ENCODE measurements at places on chromosomes 13 and 19.

- DNase-seq, result no peak
Measured at GRCh38 chr13:20192158-20192835, 441 bp downstream of the GJB2 start.

GRCh38 chr13:50589651-50590054, 253.8 kb downstream of the DLEU7 start:
- no peak for DNase-seq

DNA sequence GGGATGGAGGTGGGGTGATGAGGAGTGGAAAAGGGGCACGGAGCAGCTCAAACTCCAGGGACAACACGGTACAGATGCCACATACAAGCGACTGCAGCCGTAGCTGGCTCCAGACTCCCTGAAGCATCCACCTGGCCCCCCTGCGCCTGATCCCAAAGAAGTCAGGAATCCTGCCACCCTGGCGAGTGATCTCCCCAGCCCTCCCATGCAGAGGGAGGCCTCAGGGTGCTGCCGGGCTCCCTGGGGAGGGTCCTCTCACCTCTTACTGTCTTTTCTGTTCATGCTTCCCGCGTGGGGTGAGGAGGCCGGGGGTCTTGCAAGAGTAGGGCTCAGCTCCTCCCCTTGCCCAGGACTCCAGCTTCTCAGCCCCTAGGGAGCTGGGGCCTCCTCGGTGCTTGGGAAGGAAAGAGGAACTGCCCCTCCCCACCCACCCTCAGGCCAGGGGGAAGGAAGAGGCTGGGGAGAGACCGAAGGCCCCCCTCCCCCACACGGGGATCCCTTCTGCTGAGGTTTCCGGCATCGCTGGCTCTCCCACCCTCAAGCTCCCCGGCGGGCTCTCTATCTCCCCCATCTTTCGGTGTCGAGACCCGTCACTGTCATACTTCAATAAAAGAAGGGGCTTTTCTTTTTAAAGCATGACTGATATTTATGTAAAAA, at the start of gene RASGRP4:
RASGRP4 (minus strand) TSS at position 410 of the 657 bp plus-strand sequence; CDS start at position 282, 128 bp downstream.
- DNase-seq, result peak; percentile 38

DNA sequence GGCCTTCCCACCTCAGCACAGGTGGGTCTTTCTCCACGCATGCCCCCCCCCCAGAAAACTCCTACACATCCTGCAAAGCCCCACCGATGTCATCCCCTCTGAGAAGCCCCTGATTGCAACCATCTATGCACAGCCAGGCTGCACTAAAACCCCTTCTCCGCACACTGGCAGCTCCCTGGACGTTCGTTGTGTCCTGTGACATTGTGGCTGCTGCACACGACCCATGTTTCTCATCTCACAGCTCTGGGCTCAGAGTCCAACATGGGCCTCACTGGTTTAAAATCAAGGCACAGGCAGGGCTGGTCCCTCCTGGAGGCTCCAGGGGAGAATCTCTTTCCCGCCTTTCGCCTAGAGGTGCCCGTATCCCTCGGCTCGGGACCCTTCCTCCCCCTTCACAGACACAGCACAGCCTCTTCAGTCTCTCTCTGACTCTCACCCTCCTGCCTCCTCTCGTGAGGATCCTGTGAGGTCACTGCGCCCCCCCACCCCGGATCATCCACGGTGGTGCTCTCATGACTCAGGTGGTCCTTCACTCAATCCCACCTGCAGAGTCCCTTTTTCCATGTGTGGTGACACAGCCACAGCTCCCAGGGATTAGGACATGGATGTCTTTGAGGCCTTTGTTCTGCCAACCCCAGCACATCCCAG, 71.2 kb downstream of the GADD45B start:
- DNase-seq, result no peak

DNA sequence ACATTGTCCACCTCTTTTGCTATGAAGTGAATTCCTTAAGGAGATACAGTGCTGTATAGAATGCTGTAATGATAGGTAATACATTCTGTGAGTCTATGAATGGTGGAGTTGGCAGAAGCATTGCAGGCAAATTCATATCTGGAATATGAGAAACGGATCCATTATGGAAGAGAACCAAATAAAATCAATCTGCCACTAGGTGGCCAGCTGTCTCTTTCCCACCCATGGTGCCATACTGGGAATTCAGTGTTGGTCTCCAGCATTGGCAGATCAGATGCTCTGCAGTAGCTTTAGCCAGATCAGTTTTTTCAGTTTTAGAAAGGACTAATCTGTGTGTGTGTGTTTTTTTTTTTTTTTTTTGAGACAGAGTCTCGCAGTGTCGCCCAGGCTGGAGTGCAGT, 27.6 kb downstream of the DNAJC3 start:
- no peak for DNase-seq

GRCh38 chr19:47406711-47407416, 12.5 kb downstream of the MEIS3 start:
- no peak for DNase-seq

GRCh38 chr19:17281391-17282304, at the start of gene ANKLE1:
TSS of gene ANKLE1 (plus strand) at chr19:17281901. CDS start at chr19:17281921, 20 bp downstream.
- DNase-seq, result no peak

- DNase-seq, result no peak
Measured at GRCh38 chr13:32175307-32175706, 139.9 kb downstream of the ZAR1L start.

DNA sequence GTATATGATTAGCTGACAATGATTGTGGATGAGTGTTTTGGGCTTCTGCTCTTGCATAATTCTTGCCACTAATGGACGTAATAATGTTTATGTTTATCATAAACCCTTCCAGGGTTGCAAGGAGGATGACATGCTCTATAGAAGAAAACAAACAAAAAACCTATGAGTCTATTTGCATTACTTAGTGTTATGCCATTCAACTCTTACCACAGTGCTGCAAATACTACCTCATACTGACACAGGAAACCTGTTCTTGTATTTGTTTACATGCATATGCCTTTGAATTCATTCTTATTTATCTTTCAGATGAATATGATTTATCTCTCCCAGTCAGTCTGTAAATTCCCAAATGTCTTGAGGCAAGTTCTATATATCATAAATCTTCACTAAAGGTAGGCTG, 39.6 kb upstream of the FREM2 start:
- DNase-seq, result no peak

- no peak for DNase-seq
Measured at GRCh38 chr13:34465423-34465922, 476.6 kb upstream of the NBEA start.

- no peak for DNase-seq
Measured at GRCh38 chr19:32189956-32190706, 155.3 kb upstream of the ZNF507 start.

- no peak for DNase-seq
Measured at GRCh38 chr13:77412116-77412635, 85.3 kb upstream of the MYCBP2 start.

GRCh38 chr13:35164324-35164932, 222.4 kb downstream of the NBEA start:
- DNase-seq, result no peak

- DNase-seq, result no peak
Measured at GRCh38 chr19:38629568-38629967, 10.6 kb downstream of the EIF3K start.

DNA sequence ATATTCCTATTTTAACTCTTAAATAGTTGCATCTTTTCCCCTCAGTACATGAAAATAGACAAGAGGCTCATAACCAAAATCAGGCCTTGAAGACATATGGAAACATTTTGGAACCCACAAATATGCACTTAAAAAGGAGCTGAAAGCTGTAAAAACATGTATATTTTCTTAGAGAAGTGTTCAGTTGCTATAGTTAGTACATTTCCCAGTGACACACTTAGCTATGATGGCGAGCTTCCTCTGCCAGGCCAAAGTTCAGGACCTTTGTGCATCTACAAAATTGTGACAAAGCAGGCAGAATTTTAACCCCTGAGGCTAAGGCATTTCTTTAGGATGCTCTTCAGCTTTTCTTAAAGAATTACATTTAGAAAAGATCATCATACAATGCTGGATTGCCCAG, 54.5 kb downstream of the RCBTB2 start:
- DNase-seq, result no peak

DNA sequence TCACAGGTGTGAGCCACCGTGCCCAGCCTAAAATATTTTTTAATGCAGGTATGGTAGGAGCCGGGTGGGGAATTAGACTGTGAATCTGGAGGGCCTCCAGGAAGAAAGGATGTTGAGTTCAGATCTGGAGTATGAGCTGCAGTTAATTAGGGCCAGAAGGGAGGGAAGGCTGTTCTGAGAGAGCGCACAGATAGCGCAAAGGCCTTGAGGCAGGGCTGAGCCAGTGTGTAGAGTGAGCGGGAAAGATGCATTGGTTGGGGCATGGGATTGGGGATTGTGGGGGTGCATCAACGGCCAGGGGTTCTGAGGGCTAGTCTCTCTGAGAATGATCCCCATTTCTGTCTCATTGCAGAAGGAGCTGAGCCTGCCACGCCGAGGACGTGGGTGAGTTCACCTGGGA, 9.7 kb downstream of the MAST3 start:
- DNase-seq, result no peak

GRCh38 chr13:78341032-78341431, 262.3 kb downstream of the POU4F1 start:
- DNase-seq, result no peak
